ENCODE measurements at places on chromosomes 4 and X.
A peak's percentile ranks its signal among the peaks of the same experiment; 100 is the strongest.

DNA sequence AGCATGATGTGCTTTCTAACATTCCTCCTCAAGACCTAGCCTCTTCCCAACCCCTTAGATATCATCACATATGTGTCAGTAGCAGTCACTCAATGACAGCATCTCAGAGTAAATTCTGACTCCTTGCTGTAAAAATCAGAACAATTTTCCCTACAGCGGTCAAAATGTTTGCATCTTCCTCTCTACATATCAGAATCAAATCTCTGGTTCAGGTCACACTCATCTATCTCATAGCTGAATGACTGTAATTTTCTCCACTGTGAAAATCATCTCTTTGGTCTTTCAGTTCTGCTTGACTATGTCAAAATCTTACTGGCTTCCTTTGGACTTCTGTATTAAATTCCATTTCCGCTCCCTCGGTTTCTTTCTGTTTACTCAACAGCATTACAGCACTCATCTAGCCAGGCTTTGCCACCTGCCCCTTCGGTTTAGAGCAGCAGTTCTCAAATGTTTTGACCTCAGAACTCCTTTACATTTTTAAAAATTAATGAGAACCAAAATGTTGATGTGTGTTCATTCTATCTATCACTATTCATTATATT lies 57.3 kb downstream of the AGA start:
- DNase-seq, result no peak

DNA sequence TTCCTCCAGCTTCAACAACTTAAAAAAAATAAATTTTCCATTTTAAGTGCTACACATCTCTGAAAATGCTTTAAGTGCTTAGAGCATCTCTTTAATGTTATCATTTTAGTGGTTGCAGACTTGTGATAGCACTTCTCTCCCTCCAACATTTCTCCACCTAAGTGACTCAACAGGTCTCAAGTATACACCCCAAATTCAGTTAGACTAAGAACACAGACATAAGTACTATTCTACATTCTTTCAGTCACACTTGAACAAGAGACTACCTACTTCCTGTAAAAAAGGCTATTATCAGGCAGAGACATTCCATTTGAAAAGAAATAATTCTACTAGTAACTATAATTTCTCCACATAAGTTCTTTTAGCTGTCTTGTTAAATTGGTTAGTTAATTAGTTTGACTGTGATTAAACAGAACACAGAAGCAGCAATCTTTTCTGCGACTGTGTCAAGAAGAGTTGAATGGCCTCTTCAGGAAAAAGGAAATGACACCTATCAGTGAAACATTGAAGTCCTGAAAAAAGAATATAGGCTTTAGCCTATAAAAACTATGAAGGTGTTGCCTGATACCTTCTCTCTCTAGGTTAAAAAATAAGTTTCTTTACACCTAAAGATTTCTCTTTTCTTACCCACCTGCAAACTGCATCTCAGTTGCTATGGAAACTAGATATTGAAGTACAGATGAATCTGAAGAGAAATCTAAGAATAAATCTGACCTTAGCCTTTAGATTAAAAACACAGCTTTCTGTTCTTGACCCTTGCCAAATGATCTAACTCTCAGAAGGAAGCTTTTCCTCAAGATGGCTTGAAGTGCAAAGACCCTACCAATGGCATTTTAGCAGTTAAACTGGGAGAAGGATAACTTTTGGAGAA lies 18.0 kb downstream of the NAF1 start:
- no peak for DNase-seq

DNA sequence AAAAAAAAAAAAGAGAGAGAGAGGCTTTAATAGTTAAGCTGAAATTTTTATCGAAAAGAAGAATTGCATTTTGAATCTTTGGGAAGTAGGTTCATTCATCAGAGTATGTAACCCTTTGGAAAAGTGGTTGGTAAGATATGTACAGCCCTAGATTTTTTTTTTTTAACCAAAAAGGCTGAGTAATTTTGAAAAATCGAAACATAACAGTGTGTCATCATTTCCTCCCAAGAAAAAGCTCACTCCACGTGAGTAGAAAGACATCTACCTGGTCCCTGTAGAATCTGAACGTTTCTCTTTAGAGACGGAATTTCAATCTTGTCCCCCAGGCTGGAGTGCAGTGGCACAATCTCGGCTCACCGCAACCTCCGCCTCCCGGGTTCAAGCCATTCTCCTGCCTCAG lies 16.2 kb downstream of the SHOX start:
- DNase-seq, result no peak

DNA sequence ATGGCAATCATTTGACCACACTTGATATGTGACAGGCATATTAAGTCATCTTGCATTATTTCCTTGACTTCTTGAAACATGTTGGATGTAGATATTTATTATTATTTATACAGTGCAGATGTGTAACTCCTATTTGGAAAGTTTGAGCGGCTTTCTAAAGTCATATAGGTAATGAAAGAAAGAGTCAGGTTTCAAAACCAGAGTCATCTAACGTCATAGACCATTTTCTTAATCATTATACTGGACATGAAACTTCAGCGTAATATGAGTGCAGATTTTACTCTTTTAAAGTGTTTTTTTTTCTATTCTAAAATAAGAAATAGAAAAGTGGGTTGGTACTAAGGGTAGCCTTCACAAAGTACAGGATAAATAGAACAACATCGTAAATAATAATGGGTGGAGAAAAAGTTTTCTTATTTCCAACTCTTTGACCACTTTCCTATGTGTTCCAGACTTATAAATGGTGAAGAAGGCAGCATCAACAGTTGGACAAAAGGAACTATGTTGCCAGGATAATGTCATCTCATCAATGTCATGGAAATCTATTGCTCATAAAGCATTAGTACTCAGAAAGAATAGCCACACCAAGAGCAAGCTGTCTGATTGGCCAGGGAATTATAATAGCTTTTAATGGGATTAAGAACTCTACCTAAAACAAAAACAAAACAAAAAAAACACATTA lies 108.0 kb upstream of the PCDH18 start:
- DNase-seq, result no peak

DNA sequence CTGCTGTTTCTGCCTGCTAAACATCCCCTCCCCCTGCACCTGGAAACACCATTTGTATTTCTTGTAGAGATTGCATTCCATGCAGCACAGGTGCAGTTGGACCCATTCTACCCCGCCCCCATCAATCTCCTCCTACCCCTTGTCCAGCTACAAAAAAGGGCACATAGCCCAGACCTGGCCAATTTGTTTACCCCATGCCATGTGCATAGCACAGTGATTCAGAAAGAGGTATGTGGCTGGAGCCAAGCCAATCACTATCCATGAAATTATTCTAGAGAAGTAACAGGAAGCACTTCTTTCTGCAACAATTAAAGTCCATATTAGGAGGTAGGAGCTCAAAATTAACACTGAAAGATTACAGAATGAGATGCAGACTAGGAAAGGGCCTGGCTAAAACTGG lies 20.2 kb upstream of the TMEM184C start:
- DNase-seq, result peak; percentile 57

All from esophagus muscularis mucosa (tissue), 4 donors.